GM10248 (cell line): ENCODE measurements at places on chromosomes 13 and 19.

DNA sequence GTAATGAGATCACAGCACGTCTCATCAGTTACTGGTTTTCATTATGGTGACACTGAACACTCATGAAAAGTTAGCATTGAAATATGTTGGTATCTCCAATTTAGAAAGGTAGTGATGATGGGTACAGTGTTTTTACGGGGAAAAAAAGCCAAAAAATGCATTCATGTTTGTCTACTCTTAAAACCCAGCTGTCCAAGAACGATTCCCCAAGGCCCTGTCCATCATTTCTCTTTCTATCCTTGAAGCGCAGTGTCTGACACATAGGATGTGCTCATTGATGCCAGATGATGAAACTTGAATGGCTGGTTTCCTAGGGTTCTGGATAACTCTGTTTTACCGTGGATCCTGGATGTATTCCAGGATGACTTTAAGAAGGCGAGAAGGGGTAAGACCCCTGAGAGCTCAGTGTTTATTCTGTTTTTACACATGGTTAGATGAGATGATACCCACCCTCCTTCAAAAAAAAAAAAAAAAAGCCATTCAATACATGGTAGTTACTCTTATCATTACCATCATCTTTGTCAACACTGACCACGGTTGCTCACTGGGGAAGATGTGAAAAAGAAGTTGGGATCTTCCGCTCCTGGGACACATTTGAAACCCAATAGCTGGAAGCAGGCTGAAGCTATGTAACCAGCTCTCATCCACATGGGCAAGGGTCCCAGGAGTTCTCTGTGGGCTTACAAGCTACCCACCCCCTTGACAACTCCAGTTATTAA lies 22.5 kb downstream of the SERP2 start:
- no peak for DNase-seq

- DNase-seq: no peak
These were observed 564.1 kb downstream of the DCT start for GRCh38 chr13:93915269-93915809.

- DNase-seq: peak; percentile 77
These were observed 1.0 kb upstream of the KRI1 start for GRCh38 chr19:10566658-10567410.

DNA sequence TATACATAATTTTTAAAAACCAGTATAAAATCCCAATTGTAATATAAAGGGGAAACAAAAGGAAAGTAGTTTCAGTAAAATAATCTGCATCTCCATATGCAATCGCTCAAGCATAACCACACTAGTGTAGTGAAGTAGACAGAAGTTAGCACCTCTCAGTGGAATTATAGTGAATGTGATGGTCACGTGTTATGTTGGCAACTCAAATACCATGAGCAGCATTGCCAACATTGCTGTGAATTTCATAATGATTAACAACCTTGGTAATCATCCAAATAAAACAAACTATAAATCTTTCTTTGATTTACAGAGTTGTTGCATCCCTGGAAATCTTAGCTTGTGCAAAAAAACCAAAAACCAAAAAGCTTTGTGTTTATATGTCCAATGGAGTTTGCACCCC lies 77.3 kb upstream of the SIAH3 start:
- DNase-seq: no peak

DNA sequence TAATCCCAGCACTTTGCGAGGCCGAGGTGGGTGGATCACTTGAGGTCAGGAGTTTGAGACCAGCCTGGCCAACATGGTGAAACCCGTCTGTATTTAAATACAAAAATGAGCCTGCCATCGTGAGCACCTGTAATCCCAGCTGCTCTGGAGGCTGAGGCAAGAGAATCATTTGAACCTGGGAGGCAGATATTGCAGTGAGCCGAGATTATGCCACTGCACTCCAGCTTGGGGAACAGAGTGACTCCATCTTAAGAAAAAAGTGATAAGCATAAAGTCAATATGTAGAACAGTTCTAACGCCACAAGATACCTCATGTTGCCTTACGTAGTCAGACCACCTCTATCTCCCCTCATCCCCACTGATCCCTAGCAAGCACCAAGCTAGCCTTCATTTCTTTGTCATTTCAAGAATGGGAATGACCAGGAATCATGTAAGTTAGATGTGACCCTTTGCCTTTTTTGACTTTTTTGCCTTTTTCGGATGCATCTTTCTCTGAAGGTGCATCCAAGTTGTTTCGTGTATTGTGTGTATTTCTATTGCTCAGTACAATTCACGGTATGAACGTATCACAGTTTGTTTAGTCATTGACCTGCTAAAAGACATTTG lies 6.4 kb downstream of the RPL21 start:
- no peak for DNase-seq

- no peak for DNase-seq
These were observed 600 bp upstream of the ZNF226 start for GRCh38 chr19:44164327-44164672.

DNA sequence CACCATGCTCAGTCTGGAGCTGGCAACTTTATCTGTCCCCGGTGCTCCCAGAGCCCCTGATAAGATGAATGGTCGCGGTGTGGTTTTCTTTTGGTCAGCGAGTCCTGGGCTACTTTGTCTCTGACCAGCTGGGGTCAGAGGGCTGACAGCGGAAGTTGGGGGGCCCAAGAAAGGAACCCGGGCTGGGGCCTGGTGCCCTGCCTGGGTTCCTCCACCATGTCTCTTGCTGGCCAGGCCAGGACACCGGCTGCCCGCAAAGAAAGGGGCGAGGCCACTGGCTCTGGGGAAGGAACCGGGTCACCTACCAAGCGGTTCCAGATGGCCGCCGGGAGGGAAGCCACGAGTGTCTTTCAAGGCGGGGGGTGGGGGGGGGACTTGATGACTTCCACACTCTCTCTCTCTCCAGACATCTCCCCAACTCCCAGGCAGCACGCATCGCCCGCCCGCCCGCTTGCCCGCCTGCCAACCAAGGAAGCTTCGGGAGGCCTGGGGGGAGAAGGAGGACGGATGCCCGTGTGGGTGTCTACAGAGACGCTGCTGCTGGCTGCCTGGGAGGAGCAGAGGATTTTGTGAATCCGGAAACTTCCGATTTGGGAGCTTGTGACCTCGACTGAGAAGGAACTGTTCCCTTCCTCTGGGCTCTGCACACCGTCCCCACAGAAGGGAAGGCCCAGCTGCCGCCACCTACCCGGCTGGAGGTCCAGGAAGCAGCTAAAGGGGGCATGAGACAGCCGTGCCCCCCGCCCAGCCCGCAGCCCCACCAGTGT lies 1.1 kb downstream of the PIP5K1C start:
- peak; percentile 63 for DNase-seq

DNA sequence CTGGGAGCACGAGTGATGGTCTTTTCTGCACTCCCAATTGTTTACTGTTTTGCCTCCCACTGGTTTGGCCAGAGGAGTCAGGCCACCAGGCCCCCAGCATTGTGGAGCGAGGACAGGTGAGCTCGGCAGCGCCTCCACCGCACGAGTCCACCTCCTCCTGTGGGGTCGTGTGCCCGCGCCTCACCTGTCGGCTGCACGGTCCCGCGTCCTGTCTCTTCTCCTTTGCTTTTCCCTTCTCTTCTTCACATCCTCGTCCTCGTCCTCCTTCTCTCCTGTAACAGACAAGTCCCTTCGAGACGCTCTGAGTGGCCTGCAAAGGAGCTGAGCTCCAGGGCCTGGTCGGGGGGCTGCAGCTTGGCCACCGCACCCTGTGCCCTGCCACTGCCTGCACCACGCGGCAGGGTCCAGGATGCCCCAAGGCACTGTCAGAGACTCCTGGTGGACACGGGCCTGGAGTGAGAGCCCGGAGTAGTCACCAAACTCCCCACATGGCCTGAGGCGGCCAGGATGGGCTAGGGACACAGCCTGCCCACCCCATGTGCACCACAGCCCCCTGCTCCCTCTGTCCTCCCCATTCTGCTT lies 11.4 kb downstream of the AKAP8 start:
- no peak for DNase-seq

- no peak for DNase-seq
These were observed 256.4 kb upstream of the SOX21 start for GRCh38 chr13:94968757-94969086.

DNA sequence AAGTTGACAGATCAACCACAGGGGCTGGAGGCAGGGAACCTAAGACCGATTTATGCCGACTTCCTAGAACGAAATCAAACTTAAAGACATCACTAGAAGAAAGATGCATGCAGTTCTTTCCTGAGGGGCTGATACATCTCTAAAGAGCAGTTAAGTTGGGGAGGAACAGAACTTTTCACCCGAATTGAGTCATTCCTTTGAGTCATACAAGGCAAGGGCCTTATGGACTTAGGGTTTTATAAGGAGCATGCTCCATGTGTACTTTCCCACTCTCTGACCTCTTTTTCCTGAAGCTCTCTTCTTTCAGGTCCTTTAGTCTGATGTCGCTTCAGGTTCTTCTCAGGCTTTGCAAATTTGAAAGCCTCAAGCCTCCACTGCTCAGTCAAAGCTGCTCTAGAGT lies 7.9 kb upstream of the FBXL3 start:
- no peak for DNase-seq

- no peak for DNase-seq
These were observed 228.5 kb downstream of the ZIC5 start for GRCh38 chr13:99743094-99743493.

- peak; percentile 73 for DNase-seq
These were observed 5.9 kb downstream of the RAB8A start for GRCh38 chr19:16117594-16118033.

DNA sequence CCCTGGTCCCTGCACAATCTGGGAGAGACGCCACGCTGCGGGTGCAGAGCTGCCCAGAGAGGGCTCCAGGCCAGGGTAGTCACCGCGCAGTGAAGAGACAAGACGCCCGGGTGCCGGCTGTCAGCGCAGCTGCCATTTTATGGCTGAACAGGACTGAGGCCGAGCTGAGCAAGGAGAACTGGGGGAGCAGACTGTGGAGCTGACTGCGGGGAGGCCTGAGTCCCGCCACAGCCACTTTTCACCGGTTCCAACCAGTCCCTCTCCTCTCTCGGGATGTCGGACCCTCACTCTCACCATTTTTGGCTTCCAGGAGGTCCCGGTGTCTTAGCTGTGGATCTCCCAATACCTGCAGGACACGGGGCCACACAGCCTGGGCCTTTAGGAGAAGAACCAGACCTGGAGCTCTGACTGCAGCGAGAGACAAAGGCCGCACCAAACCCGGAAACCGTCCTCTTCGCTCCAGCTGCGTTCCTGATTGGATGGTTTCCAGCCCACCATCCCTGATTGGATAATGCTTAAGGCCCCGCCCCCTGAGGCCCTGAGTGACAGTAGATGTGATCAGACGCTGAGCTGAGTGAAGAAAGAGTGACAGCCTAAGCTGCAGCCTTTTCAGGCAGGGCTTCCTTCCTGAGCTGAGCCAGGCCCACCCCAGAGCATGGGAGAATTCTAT lies at the start of gene ZNF626:
Gene ZNF626, minus strand, starts transcription at position 422 of the 670 bp plus-strand sequence. Its CDS starts 125 bp downstream, at position 297.
- peak; percentile 82 for DNase-seq

DNA sequence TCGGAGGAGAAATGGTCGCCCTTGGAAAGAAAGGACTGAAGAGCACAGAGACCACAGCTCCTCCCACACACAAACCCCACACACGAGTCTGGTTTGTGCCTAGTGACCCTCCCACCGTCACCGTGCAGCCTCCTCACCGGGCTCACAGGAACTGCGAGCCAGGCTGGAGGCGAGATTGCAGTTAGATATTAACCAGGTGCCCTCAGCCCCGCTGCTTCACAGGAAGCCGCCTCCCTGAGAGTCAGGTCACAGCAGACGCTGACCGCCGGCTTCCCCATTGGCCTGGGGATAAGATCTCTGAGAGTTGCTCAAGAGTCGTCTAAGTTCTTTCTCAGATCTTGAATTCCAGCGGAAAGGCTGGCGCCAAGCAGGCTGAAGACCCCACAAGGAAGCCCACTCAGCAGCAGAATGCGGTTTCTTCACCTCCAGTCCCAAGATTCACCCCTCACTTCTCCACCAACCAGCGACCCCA lies 870 bp downstream of the ZNF44 start:
- peak; percentile 83 for DNase-seq

- no peak for DNase-seq
These were observed 7.0 kb upstream of the ZNF441 start for GRCh38 chr19:11759805-11760204.
